Activated CD4-positive, alpha-beta memory T cell treated with anti-CD3 and anti-CD28 coated beads, Interleukin-2, amount 10 ng/mL, durations not matched to agents 7 days and 5 days (primary cell): ENCODE measurements at places on chromosomes 13 and 19.

GRCh38 chr13:20429682-20430081 lies 96.0 kb downstream of the CRYL1 start:
- no peak for DNase-seq

DNA sequence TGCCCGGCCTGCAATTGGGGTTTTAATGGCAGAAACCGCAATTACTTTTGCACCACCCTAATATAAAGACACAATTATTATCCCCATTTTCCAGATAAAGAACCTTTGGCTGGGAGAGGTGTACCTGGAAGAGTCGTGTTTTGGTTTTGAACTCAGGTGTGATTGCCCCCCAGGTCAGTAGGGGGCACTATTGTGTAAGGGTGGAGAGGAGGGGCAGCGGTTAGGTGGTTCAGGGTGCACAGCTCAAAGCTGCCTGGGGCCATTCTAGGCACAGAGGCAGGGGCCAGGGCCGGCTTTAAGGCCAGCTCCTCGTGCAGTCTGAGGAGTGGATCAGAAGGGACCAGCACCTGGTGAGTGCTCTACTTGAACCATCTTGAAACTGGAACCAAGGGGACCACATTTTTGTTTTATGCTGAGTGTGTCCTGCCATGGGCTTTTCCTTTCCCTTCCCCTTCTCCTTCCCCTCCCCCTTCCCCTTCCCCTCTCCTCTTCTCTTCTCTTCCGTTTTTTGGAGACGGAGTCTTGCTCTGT lies 5.8 kb upstream of the FCGRT start:
- peak; percentile 85 for DNase-seq

GRCh38 chr19:46068345-46069258 lies 27.8 kb upstream of the IGFL4 start:
- DNase-seq, result no peak

DNA sequence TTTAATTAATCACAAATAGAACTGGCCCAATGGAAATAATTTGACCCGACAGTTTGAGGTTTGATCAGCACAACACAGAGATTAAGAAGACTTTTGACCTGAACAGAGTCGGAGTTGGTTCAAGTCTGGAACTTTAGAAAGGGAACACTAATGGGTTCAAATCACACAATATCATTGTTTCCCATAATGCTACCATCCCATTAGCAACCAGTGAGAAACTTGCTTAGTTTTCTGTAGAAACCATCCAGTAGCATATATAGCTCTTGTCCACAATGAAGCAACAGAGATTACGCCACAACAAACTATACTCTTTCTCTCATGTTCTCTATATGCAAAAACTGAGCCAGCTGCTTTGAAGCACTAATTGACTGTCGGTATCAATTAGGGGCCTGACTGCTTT lies 376.9 kb upstream of the SPRY2 start:
- DNase-seq, result no peak

- no peak for DNase-seq
Measured at GRCh38 chr19:14817052-14817451, 17.9 kb downstream of the OR7A5 start.

- DNase-seq, result peak; percentile 82
Measured at GRCh38 chr19:47863514-47863936, 4.5 kb downstream of the TPRX2 start.

GRCh38 chr13:29858667-29859066 lies 8.2 kb upstream of the UBL3 start:
- DNase-seq, result no peak

DNA sequence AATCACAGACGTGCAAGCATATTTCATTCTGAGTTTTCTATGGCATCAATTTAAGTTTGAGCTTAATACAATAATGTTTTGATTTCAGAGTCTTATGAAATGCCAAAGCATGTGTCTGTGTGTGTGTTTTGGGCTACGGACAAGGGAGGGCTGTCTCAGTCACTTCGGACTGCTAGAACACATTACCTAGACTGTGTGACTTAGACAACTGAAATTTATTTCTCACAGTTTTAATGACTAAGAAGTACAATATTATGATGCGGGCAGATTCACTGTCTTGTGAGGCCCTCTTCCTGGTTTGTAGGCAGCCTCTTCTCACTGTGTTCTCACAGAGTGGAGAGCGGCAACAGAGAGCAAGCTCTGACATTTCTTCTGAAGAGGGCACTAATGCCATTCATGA lies 1202.0 kb downstream of the EFNB2 start:
- DNase-seq, result no peak

- DNase-seq, result no peak
Measured at GRCh38 chr19:39967561-39967960, 3.4 kb upstream of the PSMC4 start.

GRCh38 chr19:18499055-18499775 lies 22.7 kb downstream of the ELL start:
- DNase-seq, result no peak

DNA sequence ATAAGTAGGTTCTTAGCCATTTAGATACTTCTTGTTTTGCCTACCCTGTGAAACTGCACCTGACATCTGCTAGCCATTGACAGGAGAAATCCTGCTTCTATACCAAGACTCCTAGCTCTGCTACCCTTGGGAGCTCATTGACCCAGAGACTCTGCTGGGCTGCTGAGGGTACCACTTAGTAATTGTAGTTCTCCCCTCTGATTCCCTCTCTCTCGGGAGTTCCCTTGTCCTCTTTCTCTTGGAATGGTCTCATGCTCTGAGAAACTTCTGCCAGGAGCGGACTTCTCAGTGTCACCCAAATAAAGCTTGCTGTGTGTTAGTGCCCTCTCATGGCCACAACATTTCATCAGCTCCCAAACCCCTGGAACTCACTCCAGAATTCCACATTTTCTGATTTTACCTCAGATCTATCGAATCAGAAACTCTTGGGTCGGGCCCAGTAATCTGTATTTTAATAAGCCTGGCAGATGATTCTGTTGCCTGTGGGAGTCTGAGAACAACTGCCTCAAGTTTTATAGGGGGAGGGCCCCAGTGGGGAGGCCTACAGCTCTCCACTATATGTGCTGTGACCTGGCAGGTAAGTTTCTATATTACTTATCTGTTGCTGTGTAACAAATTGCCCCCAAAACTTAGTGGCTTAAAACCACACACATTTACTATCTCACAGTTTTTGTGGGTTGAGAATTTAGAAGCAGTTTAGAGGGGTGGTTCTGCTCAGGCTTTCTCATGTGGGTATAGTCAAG lies 221.1 kb downstream of the TDRD3 start:
- no peak for DNase-seq

GRCh38 chr19:2743099-2743498 lies 3.3 kb upstream of the SLC39A3 start:
- DNase-seq, result no peak

DNA sequence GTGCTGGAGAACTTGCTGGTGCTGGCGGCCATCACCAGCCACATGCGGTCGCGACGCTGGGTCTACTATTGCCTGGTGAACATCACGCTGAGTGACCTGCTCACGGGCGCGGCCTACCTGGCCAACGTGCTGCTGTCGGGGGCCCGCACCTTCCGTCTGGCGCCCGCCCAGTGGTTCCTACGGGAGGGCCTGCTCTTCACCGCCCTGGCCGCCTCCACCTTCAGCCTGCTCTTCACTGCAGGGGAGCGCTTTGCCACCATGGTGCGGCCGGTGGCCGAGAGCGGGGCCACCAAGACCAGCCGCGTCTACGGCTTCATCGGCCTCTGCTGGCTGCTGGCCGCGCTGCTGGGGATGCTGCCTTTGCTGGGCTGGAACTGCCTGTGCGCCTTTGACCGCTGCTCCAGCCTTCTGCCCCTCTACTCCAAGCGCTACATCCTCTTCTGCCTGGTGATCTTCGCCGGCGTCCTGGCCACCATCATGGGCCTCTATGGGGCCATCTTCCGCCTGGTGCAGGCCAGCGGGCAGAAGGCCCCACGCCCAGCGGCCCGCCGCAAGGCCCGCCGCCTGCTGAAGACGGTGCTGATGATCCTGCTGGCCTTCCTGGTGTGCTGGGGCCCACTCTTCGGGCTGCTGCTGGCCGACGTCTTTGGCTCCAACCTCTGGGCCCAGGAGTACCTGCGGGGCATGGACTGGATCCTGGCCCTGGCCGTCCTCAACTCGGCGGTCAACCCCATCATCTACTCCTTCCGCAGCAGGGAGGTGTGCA lies 587 bp downstream of the S1PR4 start:
- DNase-seq, result no peak

DNA sequence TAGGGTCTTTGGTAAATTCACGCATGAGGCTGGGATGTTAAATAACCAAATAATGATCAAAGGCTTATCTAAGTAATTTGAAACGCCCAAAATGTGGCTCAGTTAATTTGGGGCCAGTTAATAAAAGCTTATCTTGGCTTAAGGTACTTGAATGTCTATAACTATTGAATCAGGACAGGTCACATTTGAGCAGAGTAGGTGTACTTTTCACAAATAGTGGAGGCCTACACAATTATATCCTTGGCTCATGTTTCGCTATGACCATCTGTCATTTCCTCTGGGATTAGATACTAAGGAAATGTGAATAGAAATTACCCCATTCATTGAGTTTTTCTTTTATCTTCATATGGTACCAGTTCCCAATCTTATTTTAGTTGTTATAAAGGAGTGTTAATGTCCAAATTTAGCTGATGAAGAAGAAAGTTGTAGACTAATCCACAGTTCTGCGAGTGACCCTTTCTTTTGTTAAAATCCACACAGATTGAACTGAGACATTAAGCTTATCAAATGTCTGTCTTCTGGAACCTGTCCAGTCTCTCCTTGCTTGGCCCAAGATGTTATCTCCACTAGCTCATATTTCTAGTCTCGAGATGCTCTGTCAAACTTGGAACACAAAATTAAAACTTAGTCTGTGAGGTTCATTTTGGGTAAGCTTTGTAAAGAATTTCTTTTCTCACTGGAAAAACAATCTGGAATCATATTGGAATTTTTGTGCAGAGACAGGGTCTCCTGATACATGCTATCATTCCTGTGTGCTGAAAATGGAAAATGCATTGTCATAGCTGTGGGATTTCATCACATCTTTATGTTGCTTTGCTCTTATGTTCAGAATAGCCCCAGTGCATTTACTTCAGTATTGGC lies 31.0 kb downstream of the SLAIN1 start:
- DNase-seq, result no peak

DNA sequence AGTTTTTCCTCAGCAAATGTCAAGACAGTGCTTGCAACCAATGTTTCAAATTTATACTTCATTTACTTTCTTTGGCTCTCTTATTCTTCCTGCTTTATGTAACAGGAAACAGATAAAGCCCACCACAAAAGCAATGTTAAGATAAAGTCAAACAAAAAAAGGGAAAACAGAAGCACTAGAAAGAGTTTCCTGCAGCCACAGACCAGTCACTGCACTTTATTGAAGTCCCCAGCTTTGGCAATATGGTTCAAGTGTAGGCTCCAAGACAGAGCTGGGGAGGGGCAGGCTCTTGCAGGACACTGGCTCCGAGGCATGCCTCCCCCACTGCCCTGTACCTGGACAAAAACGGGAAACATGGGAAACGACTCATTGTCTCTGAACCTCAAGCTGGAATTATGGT lies 15.3 kb upstream of the CDC16 start:
- DNase-seq, result no peak

DNA sequence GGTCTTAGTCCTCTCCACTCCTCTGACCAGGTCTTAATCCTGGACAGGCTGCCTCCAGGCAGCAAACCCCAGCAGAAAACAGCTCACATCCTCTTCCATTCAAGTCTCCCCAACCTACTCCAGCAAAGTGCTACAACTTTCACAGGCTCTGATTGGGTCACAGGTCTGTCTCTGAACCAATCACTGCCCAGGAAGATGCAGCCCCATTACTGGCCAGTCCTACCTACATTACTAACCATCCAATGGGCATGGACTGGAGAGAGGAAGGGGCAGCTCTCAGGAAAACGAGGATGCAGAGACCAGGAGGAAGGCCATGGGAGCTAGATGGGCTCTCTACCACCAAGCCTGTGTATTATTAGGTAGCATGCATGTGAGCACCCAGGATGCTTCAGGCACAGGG lies 12.2 kb downstream of the MED26 start:
- DNase-seq, result no peak

DNA sequence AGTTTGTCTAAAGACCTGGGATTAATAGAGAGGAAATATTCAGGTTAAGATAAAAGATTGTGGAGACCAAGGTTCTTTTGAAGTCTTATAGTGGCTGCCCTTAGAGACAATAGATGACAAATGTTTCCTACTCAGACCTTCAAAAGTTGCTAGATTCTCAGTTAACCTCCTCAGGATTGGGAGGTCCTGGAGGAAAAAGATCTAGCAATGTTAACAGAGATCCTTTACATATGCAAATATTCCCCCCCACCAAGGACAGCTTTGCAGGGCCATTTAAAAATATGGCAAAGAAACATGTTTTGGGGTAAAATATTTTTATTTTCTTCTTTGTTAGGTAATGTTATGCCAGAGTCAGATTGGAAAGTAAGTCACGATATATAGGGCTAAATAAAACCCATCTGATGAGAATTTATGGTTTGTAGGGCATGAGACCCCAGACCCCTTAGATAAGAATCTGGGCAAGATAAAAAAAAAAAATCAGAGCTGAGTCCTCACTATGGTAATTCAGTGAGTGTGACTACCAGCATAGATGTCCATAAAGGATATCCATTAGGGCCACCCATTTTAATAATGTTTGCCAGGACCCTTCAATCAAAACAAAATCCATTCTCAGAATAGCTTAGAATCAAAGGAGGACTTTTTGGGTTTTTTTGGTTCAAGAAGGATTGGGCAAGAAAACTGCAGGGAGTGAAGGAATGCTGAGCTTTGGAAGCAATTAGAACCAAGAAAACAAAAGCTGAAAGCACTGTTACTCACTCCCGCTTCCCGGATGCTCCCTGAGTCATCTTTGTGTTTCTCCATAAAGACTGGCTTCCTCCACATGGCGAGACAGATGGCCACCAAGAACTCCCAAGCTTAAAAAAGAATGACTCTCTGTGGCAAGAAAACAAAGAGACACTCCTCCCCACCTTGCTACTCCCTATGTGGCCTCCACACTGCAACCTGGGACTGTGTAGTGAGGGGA lies 28.2 kb downstream of the VSTM1 start:
- no peak for DNase-seq

- no peak for DNase-seq
Measured at GRCh38 chr19:47321630-47322029, 10.3 kb upstream of the C5AR2 start.

GRCh38 chr13:93086329-93086728 lies 140.3 kb upstream of the GPC6 start:
- DNase-seq, result no peak
